CD4-positive, alpha-beta T cell treated with Interleukin-10 for 1 hour (primary cell): ENCODE measurements at places on chromosomes 2 and 18.

DNA sequence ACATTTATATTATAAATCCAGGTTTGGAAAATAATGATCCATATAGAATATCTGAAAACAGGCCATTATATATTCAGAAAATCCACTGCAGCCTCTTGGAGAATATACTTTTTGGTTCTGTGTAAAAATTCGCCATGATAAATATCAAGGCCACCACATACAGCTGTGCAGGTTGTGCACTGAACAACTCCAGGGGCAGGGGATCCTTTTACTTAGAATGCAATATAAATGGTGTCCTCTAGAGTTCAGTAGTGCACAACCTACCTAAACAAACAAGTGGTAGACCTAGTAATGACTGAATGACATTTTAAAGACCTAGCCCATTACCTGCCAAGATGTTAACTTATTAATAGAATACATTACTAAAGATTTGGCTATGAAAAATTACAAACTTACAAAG lies 22.4 kb downstream of the MOGAT1 start:
- DNase-seq, result no peak

DNA sequence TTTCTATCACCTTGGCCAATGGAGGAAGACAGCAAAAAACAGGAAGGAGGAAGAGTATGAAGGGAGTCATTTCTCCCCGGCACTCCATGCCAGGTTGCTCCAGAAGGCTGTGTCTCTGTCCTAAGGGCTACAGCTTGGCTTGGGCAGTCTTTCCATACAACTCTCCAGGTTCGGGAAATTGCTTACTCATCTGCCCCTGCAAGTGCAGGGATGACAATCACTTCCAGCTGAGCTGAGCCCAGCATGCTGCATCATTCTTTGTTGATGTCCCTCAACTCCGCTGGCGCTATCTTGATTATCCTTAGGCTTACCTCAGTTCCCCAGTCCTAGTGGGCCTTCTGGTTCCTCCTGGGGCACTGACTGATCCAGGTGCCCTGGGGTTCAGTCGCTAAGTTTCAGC lies 86.9 kb upstream of the COPS8 start:
- no peak for DNase-seq

- DNase-seq, result no peak
Observed at GRCh38 chr18:12053289-12053688, 40.4 kb upstream of the ANKRD62 start.

DNA sequence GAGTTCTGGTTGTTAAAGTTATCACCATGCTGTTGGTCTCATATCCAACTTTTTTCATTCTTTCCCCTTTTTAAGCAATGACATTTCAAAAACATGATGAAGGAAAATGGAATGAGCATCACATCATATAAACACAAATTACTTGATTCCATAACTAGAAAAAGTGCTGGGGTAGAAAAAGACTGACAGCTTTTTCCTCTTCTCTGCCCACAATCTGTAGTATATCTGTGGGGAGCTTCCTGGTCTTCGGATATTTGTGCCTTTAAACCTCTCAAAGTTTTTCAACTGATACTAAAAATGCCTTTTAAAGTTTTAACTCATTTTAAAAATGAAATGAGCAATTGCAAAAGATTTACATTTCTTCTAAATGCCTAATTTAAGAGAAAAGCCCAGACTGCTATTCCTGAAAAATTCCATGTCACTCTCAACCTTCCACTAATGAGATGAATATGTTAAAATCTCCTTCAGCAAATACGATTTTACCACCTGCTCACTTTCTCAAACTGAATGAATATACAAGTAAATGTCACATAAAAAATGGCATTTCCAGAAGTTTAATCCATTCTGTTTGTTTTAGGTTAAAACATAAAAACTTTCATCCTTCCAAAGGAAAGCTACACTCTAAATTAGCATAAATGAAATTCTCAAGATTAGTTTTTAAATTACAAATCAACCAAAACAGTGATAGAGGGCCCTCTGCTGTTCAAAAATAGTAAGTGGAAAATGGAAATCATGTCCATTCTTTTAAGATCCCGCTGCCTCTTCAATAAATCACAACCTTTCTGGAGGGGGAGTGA lies 2.1 kb downstream of the DNAH7 start:
- DNase-seq, result peak; percentile 56

- DNase-seq, result no peak
Observed at GRCh38 chr2:142082368-142082767, 48.4 kb downstream of the LRP1B start.

- no peak for DNase-seq
Observed at GRCh38 chr2:225937625-225938187, 538.2 kb downstream of the NYAP2 start.

- no peak for DNase-seq
Observed at GRCh38 chr2:239813261-239814115, 211.7 kb downstream of the NDUFA10 start.

DNA sequence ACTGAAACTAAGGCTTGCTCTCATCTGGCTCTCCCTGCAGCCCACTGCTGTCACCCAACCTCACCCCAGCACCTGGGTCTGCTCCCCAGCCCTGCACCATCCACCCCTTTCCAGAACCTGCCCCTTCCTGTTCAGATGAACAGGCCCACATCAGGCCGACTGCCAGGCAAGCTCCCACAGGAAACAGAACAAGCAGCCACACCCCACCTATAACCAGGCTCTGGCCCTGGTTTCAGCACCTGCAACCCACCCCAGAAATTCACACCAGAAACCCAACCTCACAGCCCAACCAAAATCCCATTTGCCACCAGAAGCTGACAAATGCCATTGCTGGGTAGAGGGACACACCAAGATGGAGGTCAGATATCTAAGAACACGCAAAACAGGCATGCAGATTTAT lies 159.2 kb upstream of the ID2 start:
- DNase-seq, result no peak

DNA sequence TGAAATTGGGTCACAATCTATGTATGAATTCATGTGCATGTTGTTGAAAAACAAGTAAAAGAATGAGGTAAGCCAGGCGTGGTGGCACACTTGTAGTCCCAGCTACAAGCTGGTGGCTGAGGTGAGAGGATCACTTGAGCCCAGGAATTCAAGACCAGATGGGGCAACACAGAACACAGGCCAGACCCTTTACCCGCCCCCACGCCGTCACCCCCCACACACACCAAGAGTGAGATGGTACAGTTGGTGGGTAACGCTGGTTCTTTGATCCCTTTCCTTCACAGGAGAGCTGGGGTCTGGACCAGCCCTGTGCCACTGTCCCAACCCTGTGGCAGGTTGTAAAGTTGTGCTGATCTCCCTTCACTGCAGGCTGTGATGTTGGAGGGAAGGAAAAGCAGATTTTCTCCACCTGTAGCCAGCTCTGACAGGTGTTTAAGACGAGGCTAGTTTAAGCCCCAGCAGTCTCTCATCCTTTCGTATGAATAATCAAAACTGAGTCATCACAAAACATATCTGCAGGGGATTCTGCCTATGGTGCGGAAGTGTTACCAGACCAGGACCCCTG lies 13.6 kb downstream of the B3GNT2 start:
- DNase-seq, result no peak

- no peak for DNase-seq
Observed at GRCh38 chr2:219991116-219991515, 363.7 kb downstream of the SLC4A3 start.

DNA sequence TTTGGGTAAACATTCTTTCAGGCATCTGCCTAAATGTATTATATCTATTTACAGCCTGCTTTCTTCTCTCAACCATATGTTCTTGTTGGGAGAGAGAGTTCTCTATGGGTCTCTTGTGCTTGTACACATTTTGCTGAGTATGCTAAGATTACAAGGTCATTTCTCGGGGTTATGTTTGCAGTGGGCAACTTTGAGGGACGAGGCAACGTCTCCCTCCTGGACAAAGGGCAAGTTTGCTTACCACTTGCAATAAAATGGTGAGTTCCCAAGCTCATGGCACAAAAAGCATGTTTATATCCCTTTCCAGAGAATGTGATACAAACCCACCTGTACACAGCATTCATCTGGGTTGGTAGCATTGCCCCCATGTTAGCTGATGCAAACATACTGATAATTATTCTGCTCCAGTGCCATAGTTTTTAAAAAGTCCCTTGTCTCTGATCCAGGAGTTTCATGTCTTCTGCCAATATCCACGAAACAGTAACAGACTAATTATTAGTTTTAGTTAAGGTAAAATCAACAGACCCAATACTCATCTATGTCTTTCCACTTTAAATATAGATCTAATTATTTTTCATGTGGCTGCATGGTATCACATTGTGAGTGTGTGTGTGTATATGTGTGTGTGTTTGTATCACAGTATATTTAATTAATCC lies 84.2 kb upstream of the MAPK4 start:
- DNase-seq, result no peak

- no peak for DNase-seq
Observed at GRCh38 chr2:158184556-158185343, 83.1 kb downstream of the UPP2 start.

DNA sequence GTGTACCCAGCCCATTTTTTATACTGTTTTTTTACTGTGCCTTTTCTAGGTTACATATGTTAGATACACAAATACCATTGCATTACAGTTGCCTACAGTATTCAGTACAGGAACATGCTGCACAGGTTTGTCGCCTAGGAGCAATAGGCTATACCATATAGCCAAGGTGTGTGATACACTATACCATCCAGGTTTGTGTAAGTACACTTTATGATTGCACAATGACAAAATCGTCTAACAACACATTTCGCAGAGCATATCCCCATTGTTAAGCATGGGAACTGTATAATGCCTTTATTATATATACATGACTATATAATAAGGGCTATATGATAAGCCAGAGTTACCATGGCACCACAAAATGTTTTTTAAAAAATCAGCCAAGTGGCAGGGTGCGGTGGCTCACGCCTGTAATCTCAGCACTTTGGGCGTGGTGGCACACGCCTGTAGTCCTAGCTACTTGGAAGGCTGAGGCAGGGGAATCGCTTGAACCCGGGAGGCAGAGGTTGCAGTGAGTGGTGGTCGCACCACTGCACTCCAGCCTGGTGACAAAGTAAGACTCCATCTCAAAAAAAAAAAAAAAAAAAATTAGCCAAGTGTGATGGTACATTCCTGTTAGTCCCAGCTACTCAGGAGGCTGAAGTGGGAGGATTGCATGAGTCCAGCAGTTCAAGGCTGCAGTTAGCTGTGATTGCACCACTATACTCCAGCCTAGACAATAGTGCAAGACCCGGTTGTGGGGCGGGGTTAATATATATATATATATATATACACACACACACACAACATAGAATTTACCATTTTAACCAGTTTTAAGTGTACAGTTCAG lies 2.8 kb upstream of the CENPA start:
- no peak for DNase-seq

DNA sequence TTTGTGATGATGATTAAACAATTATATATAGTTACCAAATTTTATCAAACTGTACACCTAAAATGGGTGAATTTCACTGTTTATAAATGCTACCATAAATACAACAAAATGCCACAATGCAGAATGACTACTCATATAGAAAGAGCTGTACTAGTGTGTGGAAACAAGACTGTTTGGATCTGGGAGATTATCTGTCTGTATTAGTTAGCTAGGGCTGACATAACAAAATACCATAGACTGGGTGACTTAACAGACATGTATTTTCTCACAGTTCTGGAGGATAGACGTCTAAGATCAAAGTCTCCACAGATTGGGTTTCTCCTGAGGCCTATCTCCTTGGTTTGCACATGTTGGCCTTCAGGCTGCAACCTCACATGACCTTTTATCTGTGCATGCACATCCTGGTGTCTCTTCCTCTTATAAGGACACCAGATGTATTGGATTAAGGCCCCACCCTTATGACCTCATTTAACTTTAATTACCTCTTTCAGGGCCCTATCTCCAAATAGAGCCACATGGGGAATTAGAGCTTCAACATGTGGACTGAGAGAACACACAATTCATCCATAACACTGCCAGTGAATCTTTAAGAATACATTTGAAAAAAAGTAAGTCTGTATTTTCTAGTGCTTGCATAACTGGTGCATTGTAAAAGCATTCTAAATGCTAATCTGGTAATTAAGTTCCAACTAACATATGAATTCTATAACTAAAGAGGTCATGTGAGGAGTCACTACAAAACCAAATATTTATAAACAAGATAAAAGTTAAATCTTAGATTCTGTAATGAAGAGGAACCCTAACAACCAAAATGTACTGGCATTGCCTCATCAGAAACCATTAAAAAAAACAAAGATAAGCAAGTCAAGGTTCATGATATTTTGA lies 699.6 kb downstream of the NYAP2 start:
- DNase-seq, result no peak

- DNase-seq, result no peak
Observed at GRCh38 chr2:205895981-205896655, 189.9 kb downstream of the INO80D start.

DNA sequence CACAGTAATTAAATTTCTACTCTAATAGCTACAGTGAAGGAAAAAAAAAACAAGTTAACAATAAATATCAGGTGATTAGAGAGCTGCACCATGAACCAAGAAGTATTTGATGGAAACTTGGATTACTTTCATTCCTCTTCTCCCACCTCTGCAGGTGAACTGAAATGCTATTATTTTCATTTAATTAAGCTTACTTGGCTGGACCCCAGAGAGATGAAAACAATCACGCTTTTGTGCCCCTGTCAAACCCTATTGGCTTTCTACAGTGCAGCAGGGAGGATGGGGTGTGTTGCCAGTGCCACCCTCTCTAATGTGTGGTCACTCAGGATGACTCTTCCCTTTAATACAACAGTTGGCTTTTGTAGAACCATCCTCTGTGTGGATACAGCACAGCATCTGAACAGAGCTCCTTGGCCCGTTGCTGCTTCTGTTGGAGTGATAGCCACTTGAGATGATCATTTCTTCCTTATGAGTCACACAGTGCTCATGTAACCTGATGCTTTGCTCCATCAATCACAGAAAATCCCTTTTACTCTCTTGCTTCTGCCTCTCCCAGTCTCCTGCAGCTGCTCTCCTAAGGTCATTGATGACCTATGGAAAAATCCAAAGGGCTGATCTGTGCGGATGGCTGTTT lies 5.5 kb upstream of the ARL4C start:
- DNase-seq, result no peak

GRCh38 chr18:48693625-48694262 lies 154.9 kb downstream of the CTIF start:
- no peak for DNase-seq

DNA sequence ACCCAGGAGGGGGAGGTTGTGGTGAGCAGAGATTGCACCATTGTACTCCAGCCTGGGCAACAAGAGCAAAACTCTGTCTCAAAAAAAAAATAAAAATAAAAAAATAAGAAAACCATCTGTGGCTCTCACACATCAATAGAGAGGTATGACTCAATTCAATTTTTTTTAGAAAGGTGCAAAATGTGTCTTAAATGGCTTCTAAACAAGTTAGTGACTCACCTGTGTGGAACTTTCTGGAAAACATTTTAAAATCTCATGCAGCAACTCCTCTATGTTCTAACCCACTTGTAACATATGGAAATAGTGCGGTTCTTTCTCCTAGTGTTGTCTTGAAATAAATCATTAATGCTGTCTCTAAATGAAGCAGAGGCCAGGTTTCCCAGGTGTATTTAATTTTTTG lies 10.7 kb upstream of the SULT1C4 start:
- DNase-seq, result no peak

GRCh38 chr2:120923426-120923825 lies 187.8 kb downstream of the GLI2 start:
- DNase-seq, result no peak

- DNase-seq, result peak; percentile 50
Observed at GRCh38 chr18:59056706-59057492, 82.8 kb upstream of the SEC11C start.
